Stimulated activated CD4-positive, alpha-beta T cell treated with anti-CD3 and anti-CD28 coated beads, Interleukin-15, amount 100 ng/mL, for 24 hours (primary cell): ENCODE measurements at places on chromosomes 1 and 21.

DNA sequence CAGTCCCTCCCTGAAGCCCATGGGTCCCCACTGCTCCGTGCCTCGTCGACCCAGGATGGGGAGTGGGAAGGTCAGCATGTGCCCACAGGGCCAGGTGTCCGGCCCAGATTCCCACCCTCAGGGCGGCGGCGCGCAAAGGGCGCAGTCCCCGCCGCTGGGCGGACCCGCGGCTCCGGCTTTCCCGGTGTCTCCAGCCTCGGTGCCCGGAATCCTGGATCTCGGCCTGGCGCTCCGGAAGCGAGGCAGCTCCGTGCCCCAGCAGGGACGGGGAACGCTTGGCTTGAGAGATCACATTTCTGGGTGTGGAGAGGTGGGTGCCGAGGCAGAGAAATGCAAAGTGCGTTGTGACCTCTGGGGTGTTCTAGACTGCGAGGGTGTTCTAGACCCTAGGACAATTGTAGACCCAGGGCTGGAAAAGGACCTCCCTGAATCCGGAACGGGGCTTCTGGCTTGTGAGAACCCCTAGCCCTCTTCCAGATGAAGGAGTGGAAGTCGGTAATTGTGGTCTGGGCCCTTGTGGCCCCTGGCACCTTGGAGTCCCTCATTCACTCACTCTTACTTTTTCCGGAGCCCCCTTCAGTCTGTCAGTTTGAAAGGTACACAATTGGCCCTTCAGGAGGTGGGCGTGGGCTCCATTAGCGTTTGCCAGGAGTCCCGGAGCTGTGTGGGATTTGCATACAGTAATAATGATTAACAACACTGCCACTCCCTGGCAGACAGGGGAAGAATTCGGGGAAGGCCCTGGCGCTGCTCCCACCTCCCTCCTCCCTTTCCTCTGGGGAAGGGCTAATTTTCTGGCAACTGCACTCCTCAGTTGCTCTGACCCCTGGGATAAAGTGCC lies 1.6 kb upstream of the KCND3 start:
- DNase-seq, result peak; percentile 12

GRCh38 chr21:44466996-44467858 lies 11.9 kb downstream of the LRRC3 start:
- DNase-seq, result no peak

DNA sequence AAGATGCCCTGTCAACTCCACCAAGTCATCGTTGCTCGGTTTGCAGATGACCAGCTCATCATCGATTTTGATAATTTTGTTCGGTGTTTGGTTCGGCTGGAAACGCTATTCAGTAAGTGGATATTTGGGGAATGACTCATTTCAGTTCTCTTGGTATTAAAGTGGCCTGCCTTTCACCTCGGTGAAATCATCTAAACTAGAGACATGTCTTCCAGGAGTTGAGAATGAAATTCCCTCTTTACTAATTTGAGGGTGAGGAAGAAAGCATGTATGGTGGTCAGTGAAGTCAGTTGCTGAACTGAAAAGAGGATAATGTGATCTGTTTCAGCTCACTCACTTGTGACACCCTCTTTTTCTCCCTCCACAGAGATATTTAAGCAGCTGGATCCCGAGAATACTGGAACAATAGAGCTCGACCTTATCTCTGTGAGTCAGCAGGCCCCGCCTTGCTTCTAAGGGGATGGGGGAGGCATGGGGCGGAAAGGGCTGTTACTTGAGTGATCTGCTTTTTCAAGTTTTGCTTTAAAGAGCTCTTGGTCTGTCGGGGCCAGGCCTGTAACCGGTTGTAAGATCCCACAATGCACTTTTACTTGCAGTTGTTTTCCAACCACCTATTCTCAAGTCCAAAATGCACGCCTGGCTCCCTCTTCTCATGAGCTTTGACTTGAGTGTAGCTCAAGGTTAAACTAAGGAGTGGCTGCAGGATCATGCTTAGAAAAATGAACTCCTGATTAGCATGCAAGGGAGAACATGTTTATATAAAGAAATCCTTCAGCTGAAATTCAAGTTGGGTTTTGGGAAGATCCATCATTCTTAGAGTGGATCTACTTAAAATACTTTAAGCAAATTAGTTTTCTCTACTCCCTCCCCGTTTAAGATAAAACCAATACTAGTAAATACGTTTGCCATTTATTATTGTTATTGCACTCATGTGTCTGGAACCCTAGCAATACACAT lies 59.8 kb downstream of the CAPN2 start:
- no peak for DNase-seq

- no peak for DNase-seq
Measured at GRCh38 chr1:170927955-170928840, 7.1 kb upstream of the MROH9 start.

DNA sequence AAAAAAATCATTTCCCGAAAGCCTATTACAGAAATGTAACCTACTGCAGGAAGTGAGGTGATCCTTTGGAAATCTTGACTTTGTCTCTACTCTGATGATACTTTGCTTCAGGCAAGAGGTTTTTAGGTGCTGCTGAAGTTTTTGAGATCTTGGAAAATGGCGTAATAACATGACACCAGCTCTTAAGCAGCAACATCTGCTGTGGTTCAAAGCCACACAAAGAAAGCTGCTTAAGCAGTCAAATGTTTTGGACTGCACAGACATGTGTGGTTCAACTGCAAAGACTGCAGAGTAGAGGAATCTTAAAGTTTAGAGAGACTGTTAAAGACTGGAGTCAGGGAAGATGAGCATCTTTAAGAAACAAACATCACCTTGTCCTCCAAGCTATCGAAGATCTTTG lies 139.0 kb downstream of the RASAL2 start:
- DNase-seq, result no peak

DNA sequence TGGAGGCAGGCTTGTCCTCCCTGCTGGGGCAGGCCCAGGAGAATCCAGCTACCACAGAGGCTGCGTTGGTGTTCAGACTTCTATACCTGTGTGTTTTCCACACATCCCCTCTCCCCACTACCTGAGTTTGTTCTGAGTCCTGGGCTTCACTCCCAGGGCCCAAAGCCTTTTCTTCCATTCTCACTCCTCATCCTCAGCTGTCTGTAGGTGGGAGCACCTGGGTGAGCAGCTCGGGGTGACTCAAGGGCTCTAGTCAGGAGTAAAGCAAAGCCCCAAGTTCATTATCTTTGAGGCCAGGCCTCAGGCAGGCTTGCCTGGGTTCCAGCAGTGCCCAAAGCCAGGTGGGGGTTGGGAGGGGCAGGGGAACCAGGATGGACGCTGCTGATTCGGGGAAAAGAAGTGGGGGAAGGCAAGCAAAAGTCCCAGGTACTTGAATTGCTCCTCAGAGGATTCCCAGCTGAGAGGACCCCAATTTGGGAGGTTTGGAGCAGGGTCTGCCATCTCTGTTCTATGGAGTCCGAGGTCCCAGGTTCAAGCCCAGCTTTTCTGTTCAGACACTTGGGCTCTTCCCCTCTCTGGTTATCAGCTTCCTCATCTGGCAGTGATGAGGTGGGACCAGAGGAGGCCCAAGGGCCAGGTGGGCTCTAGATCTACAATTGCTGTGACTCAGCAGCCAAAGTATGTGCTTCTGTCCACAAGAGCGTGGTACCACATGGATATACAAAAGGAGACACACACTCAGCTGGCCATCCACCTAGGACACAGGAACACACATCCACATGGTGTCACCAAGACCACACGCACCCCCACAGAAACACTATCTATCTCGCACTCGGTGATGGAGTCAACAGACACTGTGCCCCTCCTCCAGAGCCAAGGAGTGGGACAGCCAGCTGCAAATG lies 5.8 kb upstream of the PTPN7 start:
- no peak for DNase-seq

- DNase-seq, result no peak
Measured at GRCh38 chr1:54004481-54005049, 13.4 kb downstream of the LDLRAD1 start.

DNA sequence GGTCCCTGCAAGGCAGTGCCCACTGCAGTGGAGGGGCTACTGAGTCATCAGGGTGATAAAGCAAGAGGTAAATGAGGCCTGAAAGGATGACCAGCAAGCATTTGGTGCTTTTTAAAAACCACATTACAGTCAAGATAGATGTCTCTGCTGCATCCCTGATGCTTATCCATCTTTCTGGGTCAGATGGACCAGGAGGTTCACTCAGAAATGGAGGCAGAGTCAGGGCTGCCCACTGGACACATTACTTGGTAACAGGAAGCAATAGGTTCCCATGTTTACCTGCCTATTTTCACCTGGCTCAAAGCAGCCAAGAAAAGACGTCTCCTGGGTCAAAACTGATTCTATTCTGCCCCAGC lies 3.6 kb downstream of the SPATA46 start:
- no peak for DNase-seq

- no peak for DNase-seq
Measured at GRCh38 chr21:36499578-36500471, 19.9 kb upstream of the CLDN14 start.

DNA sequence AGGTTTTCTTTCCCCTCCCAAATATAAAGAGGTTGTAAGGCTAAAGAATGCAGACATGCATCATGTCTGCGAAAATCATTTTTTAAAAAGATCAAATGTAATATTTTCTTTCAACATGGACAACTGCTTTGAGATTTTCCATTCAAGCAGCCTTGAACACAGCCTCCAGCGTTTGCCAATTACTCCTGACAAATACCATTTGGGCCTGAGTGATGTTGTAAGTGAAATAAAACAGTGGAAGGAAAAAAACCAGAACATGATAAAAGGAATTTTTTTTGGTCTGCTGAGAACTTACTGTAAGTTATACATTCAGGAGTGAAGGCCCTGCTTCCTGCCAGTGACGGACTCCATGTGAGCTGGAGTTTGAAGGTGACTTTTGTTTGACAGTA lies 37.2 kb downstream of the SETD4 start:
- no peak for DNase-seq

DNA sequence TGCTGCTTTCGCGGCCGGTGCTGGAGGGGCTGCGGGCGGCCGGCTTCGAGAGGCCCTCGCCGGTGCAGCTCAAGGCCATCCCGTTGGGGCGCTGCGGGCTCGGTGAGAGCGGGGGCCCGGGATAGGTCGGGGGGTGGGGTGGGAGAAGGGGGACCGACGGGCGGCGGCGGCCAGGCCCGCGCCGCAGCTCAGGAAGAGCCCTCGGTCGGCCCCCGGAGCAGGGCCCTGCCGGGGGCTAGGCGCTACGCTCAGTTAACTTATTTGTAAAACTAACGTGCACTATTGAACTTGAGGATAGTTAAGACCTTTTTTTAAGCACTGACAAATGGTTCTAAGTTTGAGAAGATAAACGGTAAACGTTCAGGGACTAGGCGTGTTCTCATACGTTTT lies 418 bp downstream of the DDX20 start:
- no peak for DNase-seq

GRCh38 chr1:218886101-218886871 lies 287.4 kb upstream of the LYPLAL1 start:
- no peak for DNase-seq

GRCh38 chr1:113205980-113206766 lies 133.2 kb downstream of the LRIG2 start:
- DNase-seq, result no peak

- peak; percentile 20 for DNase-seq
Measured at GRCh38 chr1:223834660-223835263, 11.0 kb downstream of the TP53BP2 start.

DNA sequence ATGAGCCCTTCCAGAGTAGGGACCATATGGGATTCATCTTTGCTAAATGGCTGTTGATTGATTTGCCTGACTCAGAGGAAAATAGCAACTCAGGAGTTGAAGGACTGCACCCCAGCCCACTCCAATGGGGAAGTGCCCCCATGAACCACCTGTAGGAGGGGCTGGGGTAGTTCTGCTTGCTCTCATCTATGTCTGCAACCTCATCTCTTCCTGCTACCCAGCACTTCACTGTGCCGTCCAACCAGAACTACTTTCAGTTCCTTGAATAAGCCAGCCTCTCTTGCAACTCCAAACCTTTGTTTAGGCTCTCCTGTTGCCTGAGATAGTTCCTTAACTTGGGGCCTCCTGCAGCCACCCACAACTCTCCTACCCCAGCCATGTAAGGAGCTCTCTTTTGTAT lies 26.6 kb downstream of the BEND5 start:
- no peak for DNase-seq

DNA sequence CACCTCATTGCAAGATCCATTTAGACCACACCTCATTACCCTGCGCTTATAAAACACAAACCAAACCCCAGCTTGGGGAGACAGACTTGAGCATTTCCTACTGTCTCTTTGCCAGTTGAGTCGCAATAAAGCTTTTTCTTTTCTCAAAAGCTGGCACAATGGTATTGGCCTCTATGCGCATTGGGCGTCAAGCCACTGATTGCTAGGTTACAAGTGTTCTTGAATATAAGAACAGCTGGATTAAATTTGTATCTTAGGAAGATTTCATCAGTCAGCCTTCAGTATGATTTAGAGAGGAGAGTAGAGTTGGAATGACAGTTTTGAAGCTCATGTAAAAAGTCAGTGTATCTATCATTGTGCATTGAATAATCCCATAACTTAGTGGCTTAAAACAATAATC lies 84.9 kb upstream of the RAB4A start:
- no peak for DNase-seq

GRCh38 chr1:2855206-2856065 lies 53.9 kb upstream of the TTC34 start:
- no peak for DNase-seq

GRCh38 chr1:77757603-77758002 lies 2.0 kb downstream of the USP33 start:
- DNase-seq, result no peak

GRCh38 chr1:109134423-109134822 lies 20.5 kb downstream of the ELAPOR1 start:
- no peak for DNase-seq

GRCh38 chr1:111734856-111735255 lies 4.3 kb downstream of the INKA2 start:
- DNase-seq, result no peak

GRCh38 chr1:29259802-29260441 lies 23.6 kb downstream of the PTPRU start:
- DNase-seq, result peak; percentile 57

DNA sequence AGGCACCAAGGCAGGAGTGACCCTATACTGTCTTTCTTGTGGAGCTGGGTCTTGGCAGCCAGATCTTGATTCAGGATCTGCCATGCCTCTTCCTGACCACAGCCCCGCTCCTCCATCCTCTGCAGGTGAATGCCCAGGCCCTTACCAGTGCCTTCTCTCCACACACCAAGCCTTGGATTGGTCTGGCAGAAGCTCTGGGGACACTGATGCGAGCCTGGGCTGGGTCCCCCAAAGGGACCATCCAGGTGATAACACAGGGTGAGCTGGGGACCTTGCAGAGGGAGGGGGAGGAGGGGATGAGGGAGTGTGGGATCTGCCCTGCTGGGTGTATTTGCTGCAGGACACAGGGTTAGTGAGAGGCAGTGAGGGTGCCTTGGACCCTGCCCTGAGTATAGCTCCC lies 28.4 kb downstream of the HMGCS2 start:
- DNase-seq, result no peak

- no peak for DNase-seq
Measured at GRCh38 chr1:50135716-50136115, 27.0 kb downstream of the ELAVL4 start.

DNA sequence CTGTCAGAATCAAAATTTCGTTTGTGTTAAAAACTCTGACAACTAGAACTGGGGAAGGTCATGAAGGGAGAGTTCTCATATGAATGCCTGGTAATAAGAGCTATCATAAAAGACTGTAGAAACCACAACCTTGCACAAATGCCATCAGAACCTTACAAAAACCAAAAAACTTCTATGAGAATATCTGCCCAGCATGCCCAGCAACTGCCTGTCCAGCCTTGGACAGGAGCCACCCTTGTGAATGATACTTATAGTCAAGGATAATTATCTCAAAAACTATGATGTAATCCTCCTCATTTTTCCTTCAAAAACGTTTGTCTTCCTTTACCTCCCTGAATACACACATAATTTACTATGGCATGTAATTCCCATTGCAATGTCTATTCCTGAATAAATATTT lies 53.4 kb upstream of the C1orf185 start:
- no peak for DNase-seq

GRCh38 chr1:111776861-111777260 lies 21.2 kb downstream of the DDX20 start:
- DNase-seq, result no peak

- no peak for DNase-seq
Measured at GRCh38 chr1:171296897-171297296, 17.1 kb upstream of the FMO4 start.
